ENCODE measurements at places on chromosomes 11 and 22. TPM values are rescaled to one million over a fixed set of nuclear protein-coding genes. Genes with fewer than 3 reads are reported as not detected.

Gene PLA2G6
- total RNA-seq: 24.1 TPM

GRCh38 chr11:107707807-107708206, 4.0 kb downstream of the SLN start:
- peaks cover 10% of the 10 kb centered on the region for H3K4me1 ChIP-seq
- no peak overlapping the region for H3K27ac ChIP-seq
- H3K36me3 ChIP-seq: no peaks in the 10 kb centered on the region
- no peaks in the 10 kb centered on the region for H3K27me3 ChIP-seq
- DNase-seq: no peak

DNA sequence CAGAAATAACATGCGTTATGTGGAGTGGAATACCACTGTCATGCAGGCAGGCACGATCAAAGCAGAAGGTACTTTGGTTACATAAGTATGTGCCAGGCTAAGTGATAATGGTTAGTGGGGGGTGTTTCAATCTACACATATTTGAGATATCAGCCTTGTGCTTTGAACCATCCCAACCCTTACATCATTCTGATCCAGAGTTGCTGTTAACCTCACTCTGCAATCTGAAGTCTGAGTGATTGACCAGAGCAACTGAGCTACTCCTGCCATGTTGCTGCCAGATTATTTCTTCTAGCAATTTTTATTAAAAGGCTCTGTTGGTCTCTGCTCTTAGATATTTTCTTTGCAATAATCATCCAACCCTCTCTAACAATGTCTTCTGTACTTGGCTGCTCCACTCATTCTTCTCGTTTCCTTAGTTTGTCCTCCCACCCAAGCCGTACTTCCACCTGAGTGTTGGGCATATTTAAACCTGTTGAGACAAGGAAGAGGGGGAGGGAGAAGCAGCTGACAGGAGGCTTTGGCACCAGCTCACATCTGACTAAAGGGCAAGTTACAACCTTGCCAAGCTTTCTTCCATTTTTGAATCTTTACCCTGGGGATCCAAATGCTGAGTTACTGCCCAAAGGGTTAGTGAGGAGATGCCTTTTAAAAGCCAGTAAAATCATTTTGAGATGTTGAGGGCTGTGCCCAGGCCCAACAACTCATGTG, 114.1 kb upstream of the SESN3 start:
- H3K4me1 ChIP-seq: no peaks in the 10 kb centered on the region
- no peak for DNase-seq
- H3K36me3 ChIP-seq: peaks cover 2% of the 10 kb centered on the region
- no peak overlapping the region for H3K4me3 ChIP-seq

Gene OR2AT4
- not detected for total RNA-seq

GRCh38 chr11:85123752-85124231, 503.4 kb downstream of the DLG2 start:
- DNase-seq: no peak
- no peaks in the 10 kb centered on the region for H3K36me3 ChIP-seq
- H3K27ac ChIP-seq: no peak overlapping the region
- H3K27me3 ChIP-seq: no peaks in the 10 kb centered on the region

Gene CCDC15
- 2.3 TPM for total RNA-seq

Gene RBMXL2
- not detected for total RNA-seq

DNA sequence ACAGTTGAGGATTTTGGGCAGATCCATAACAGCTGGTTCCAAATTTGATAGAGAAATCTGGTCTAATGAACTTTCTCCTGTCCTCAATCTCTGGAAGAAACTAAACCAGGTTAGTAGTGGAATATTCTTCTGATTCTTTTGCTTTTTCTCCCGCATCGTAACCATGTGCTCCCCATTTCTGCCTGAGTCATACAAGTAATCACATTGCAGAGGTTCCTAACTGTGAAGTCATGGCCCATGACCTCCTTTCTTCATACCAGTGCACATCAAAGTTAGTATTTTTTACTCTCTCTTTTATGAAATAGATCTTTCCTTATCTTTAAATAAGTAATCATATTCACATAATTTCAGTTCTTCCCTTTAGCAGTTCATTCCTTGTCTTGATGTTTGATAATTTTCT, 249.0 kb downstream of the DYNC2H1 start:
- H3K4me1 ChIP-seq: no peaks in the 10 kb centered on the region
- H3K27me3 ChIP-seq: no peaks in the 10 kb centered on the region
- no peak overlapping the region for H3K4me3 ChIP-seq
- no peaks in the 10 kb centered on the region for H3K36me3 ChIP-seq

DNA sequence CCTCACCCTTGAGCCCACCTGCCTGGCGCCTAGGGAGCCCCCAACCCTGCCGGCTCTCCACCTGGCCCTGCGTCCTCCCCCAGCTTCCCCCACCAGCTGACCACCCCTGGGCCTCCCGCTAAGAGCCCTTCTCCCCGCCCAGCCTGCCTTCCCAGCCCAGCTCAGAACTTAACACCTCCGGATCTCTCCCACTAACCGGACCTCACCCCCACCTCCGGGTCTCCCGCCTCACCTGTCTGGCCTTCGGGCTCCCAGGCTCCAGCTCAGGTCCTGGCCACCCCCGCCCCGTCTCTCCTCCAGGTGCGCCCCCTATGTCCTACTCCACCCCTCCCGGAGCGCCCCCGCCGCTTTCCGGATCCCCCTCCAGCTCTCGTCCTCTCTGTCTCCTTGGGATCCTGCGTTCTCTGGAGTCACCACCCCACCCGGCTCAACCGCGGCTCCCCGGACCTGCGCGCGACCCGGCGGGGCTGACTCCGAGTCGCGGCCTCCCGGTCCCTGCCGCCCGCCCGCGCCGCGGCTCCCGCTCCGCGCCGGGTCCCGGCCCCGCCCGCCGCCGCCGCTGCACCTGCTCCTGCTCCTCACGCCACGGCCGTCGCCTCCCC, at the start of gene KCNJ11:
Gene KCNJ11, minus strand, starts transcription at position 51 of the 602 bp plus-strand sequence. CDS start 568 bp downstream, outside the sequence.
- DNase-seq: peak; percentile 71
- H3K4me1 ChIP-seq: no peaks in the 10 kb centered on the region
- H3K4me3 ChIP-seq: peak within 1 kb of the TSS; percentile 69
- no peak within 1 kb of the TSS for H3K27ac ChIP-seq
- no peaks in the 10 kb centered on the region for H3K27me3 ChIP-seq
- H3K36me3 ChIP-seq: peaks cover 9% of the 10 kb centered on the region

DNA sequence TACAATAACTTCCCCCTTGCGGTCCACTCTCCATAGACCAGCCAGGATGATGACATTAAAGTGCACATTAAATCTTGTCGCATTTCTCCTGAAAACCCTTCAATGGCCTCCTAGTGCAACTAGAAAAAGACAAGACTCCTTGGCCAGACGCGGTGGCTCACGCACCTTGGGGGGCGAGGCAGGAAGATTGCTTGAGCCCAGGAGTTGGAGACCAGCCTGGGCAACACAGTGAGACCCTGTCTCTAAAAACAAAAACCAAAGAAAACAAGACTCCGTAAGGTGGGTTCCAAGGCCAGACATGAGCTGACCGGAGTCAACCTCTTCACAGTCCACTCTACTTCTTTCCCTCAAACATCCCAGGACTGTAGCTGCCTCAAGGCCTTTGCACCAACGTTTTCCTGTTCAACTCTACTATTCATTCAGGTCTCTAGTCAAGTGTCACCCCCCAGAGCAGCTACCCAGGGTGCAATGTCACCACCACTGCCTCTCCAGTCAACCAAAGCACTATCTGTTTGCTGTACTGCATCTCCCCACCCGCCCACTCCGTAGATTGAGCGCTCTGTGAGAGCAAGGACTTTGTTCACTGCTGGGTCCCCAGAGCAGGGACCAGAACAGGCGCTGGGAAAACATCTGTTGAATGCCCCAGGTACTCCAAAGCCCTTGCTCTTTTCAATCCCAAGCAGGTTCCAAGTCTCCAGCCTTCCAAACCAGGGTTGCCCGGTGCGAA, 739 bp downstream of the ZMAT5 start:
- peak overlapping the region; percentile 100 for H3K4me3 ChIP-seq
- no peak overlapping the region for H3K27ac ChIP-seq
- no peak for DNase-seq
- no peaks in the 10 kb centered on the region for H3K27me3 ChIP-seq
- peaks cover 2% of the 10 kb centered on the region for H3K4me1 ChIP-seq

GRCh38 chr11:44797886-44798606, 71.3 kb downstream of the TSPAN18 start:
- no peaks in the 10 kb centered on the region for H3K36me3 ChIP-seq
- peak overlapping the region; percentile 31 for H3K27ac ChIP-seq
- H3K4me3 ChIP-seq: no peak overlapping the region
- peak; percentile 70 for DNase-seq
- H3K27me3 ChIP-seq: no peaks in the 10 kb centered on the region

GRCh38 chr11:877565-877964, 33.0 kb downstream of the CHID1 start:
- DNase-seq: peak; percentile 85
- H3K4me3 ChIP-seq: no peak overlapping the region
- no peaks in the 10 kb centered on the region for H3K27me3 ChIP-seq
- H3K27ac ChIP-seq: no peak overlapping the region
- H3K36me3 ChIP-seq: peaks cover 58% of the 10 kb centered on the region

Gene MS4A4A
- total RNA-seq: not detected

Gene KDM4D
- 1.9 TPM for total RNA-seq

Gene NFAM1
- 0.68 TPM for total RNA-seq

DNA sequence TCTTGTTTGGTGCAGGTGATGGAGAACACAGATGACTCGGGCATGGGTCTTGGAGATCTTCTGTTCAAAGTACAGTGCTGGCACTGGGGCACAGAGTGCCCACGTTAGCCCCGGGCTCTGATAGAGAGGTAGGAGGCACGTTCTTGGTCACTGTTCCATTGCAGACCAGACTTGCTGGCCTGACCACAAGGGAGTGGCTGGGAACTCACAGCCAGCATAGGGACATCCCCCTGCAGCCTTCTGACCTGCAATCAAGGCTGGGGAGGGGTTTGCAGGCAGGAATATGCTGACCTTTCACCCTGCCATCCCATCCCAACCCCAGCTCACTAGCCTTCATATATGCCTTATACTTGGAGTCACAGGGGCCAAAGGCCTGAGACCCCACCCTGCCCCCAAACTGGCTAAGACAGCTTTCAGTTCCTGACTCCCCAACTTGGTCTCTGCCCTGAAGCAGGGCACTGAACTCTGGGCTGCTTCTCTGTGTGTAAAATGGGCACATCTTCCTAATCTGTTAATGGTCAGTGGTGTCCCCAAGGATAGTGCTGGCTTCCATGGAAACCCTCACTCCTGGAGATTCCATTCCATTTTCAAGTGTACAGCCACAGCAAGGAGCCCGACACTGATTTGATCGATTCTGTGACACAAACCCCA, 4.6 kb downstream of the MRPL49 start:
- H3K27me3 ChIP-seq: no peaks in the 10 kb centered on the region
- no peak for DNase-seq
- H3K4me1 ChIP-seq: no peaks in the 10 kb centered on the region
- H3K4me3 ChIP-seq: no peak overlapping the region

GRCh38 chr22:32796865-32797573, 4.5 kb upstream of the TIMP3 start:
- H3K27me3 ChIP-seq: no peaks in the 10 kb centered on the region
- H3K4me3 ChIP-seq: no peak overlapping the region
- H3K36me3 ChIP-seq: no peaks in the 10 kb centered on the region
- no peaks in the 10 kb centered on the region for H3K4me1 ChIP-seq
- no peak overlapping the region for H3K27ac ChIP-seq

Gene DERL3
- 9.8 TPM for total RNA-seq

- H3K27me3 ChIP-seq: no peaks in the 10 kb centered on the region
- no peak overlapping the region for H3K27ac ChIP-seq
- no peak overlapping the region for H3K4me3 ChIP-seq
- DNase-seq: no peak
Measured at GRCh38 chr11:36237391-36237790, 51.8 kb downstream of the COMMD9 start.

DNA sequence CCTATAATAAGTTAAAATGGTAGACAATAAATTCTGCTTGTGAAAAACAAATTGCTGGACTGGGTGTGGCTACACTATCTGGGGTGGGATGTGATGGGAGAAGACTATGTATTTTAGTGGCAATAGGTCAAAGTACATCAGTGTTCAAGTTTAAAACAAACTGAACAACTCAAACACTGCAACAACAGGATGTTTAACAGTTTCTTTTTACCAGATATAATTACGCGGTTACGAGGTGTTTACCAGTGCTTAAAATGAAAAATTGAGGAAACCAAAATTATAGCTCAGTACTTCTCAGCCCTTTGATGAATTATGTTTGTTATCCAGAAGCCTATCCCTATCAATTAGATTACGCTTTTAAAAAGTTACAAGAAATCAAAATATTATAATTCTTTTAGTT, 3.2 kb downstream of the PRDM10 start:
- H3K4me1 ChIP-seq: no peaks in the 10 kb centered on the region
- peaks cover 10% of the 10 kb centered on the region for H3K36me3 ChIP-seq
- no peak for DNase-seq
- no peak overlapping the region for H3K27ac ChIP-seq
- H3K27me3 ChIP-seq: no peaks in the 10 kb centered on the region

- peak overlapping the region; percentile 92 for H3K27ac ChIP-seq
- peaks cover 2% of the 10 kb centered on the region for H3K4me1 ChIP-seq
- no peaks in the 10 kb centered on the region for H3K27me3 ChIP-seq
Measured at GRCh38 chr11:118715837-118716260, 36.4 kb upstream of the TREH start.

DNA sequence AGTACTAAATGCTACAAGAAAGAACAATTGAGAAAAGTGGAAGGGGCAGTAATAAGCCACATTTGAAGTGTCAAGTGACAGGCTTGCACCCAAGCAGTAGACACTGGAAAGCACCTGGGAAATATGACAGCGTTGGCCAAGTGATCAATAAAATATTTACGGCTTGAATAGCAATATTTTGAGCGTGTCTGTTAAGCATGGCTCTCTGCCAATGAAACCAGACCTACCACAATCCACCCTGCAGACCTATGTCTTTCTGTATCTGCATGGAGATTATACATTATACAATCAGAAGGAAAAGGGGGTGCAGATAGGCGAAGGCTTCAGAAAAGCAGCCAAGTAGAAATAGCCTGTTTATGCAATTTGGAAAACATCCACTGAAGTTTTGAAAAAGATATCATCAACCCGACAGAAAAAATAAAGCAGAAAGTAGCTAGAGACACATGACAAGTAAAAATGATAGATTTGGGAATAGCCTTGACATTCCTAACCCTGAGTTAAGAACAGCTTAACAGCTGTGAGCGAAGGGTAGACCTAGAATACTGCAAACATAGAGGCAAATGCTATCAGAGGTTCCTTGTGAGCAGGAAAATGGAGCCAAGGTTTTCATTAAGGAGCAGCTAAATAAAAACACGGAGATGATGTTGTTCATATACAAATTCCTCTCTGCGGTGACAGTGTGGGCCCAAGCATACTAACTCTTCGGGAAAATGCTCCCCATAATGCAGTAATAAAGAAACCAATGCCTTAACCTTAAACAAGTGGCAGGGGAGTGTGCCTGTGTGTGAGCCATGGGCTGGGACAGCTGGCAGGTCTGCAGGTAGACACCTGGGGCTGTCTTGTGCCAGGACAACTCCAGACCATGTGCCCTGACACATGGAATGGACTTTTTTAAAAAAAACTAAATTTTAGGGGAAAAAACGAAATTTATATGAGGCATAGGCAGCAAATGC, 71.3 kb downstream of the ETS1 start:
- H3K4me1 ChIP-seq: peaks cover 6% of the 10 kb centered on the region
- no peaks in the 10 kb centered on the region for H3K27me3 ChIP-seq
- H3K4me3 ChIP-seq: no peak overlapping the region
- no peak overlapping the region for H3K27ac ChIP-seq

Measured in H9 (cell line).